ENCODE measurements at places on chromosomes 5 and 9.

DNA sequence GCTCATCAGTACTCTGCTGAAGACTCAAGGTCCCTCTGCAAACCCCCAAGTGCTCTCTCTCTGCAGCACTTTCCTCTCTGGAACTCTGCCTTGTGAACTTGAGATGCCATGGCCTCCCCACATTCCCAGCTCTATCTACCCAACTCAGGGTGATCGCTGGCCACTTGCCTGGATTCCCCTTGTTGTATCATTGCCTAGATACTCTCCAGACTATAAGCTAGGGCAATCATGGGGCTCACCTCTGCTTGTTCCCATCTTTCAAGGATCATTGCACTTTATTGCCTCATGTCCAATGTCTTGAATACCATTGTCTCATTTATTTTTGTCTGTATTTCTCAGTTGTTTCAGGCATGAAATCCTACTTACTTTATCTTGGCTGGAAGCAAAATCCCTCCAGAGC lies 144.1 kb downstream of the PLPPR1 start:
- DNase-seq, result no peak

DNA sequence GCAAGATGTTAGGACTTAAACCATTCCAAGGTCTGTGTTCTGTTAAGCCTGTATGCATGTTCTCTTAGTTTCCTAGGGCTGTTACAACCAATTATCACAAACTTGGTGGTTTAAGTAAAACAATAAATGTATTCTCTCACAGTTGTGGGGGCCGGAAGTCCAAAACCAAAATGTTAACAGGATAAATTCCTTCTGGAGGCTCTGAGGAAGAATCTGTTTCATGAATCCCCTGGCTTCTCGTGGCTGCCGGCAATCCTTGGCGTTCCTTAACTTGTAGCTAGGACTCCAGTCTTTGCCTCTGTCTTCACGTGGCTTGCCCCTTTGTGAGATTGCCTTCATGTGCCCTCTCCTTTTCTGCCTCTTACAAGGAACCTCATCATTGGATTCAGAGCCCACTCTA lies 30.4 kb downstream of the FEM1C start:
- DNase-seq, result no peak

GRCh38 chr5:96093890-96094381 lies 132.3 kb upstream of the ELL2 start:
- no peak for DNase-seq

GRCh38 chr5:179865491-179866240 lies 7.0 kb upstream of the MRNIP start:
- no peak for DNase-seq

GRCh38 chr5:82314964-82315758 lies 37.0 kb upstream of the RPS23 start:
- DNase-seq, result no peak

- DNase-seq, result no peak
Observed at GRCh38 chr9:81032030-81032572, 657.2 kb downstream of the TLE1 start.

DNA sequence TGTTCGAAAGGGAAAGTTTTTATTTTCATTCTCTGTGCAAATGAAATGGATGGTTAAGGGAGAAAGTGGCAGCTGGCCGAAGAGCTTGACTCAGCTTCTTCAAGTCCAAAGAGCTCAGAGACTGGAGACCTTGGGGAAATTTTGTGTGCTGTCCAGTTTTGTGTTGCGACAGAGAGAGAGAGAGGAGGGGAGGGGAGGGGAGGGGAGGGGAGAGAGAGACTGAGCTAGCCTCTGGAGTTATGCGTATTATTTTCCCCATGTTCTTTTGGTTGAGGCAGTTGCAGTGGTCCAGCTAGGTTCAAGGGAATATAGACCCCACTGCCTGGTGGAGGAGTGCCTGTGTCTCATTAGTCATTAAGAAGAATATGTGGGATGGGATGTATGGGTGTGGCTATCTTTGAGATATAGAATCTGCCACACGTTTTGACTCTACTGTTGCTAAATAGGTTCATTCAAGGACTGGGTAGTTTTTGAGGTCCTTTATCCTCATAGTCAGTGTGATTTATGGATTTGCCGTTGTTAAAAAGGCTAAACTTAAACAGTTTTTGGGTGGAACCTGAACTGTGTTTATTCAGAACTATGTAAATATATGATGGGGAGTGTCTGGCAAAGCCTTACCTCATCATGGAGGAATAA lies 69.7 kb downstream of the ARHGAP26 start:
- no peak for DNase-seq

DNA sequence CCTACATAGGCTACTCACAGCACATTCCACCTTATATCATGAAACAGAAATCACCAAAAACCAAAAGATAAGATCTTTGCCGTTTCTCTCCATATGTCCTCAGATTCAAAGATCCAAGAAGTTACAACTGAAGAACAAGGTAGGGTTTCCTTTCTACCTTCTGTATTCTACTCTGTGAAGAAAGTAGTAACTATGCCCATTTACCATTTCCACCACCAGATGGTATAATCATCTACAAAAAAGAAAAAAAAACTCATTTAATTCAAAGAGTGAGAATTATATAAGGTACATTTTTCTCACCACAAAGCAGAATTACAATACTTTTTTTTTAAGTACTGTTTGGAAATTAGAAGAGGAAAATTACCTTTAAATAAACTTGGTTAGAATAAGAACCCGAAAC lies 172.6 kb upstream of the PTGER4 start:
- no peak for DNase-seq

- DNase-seq, result no peak
Observed at GRCh38 chr9:133707763-133708245, 30.3 kb downstream of the SARDH start.

DNA sequence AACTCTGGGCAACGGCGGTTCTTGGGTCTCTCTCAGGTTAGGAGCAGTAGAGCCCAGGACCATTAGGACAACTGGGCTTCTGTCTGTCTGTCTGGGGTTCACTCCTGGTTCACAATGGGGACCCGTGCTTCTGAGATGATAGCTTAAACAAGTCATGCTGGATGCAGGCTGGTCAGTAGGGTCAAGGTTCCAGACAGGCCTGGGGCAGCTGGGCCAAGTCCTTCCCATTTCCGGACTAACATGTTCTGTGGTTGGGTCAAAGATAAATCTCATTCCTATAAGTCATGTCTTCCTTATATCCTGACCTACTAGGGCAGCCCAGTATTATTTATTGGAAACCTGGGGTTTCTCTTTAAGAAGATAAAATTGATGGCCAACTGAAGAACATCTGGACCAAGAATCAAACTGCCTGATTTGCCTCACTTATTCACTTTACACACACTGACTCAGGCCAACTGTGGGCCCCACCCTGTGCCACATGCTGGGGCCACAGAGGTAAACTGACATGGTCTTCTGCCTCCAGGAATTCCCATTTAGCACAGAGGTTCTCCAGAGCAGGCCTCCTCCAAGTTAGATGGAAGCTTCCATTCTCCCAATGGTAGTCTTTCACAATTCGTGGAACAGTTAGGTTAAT lies 8.3 kb downstream of the HDHD3 start:
- no peak for DNase-seq

DNA sequence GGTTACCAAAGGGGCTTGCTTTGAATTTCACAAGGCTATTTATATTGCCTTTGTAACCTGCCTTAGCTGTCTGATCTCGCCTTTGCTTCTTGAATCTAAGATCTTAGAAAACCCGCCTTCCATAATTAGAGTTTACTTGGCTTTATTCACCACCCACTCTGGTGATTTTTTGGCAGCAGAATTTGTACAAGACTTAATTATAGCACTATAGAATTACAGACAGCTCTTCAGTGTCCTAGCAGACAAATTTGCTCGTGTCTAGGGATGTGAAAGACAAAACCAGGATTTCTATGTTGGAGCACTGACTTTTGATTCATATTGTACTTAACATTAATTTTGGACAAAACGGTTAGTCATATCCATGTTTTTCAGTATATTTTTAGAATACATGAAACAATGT lies 306.6 kb downstream of the ADGRV1 start:
- peak; percentile 2 for DNase-seq

GRCh38 chr5:169569513-169569912 lies 14.1 kb upstream of the SPDL1 start:
- DNase-seq, result no peak

DNA sequence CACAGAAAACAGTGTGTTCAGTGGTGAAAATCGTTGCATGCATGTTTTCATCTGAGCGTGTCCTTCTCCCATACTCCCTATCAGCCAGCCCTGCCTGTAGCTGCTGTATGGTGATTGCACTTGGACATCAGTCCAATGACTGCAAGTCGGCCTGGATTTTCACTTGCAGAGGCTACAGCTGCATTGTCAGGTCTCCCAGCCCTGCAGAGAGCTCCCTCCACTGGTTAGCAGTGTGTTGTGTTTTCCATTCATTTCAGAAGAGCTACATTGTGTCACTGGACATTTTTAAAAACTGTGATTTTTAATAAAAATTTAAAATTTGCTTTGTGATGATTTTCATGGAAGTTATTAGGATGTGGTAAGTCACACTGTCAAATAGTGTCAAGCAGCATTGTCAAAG lies 96.6 kb downstream of the SYK start:
- no peak for DNase-seq

- no peak for DNase-seq
Observed at GRCh38 chr5:78430866-78431265, 70.4 kb downstream of the SCAMP1 start.

GRCh38 chr5:81579262-81579924 lies 171.5 kb downstream of the SSBP2 start:
- peak; percentile 20 for DNase-seq

DNA sequence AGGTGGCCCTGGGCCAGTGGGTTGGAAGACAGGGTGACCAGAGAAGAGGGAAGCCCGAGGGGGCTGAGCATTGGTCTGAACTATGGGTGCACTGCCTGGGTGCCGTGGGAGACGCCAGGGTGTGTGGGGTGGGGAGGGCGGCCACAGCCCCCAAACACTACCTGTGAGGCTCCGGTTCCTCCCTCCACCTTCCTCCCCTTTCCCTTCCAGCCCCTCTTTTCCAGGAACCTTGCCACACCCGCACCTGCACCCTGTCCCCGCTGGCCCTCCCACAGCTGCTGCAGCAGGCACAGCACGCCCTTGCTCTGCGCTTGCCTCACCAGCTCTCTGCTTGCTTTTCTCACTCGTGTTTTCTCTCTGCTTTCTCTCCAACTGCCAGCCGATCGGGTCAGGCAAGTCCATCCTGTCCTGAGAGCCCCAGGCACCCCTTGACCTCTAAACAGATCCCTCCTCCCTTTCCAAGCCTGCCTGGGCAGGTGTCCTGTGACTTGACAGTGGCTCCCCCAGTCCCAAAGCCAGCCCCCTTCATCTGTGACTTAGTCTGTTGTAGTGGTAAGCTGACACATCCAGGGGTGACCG lies 193.7 kb downstream of the MSX2 start:
- DNase-seq, result no peak

GRCh38 chr9:21931428-21931827 lies 62.8 kb downstream of the CDKN2A start:
- DNase-seq, result no peak

DNA sequence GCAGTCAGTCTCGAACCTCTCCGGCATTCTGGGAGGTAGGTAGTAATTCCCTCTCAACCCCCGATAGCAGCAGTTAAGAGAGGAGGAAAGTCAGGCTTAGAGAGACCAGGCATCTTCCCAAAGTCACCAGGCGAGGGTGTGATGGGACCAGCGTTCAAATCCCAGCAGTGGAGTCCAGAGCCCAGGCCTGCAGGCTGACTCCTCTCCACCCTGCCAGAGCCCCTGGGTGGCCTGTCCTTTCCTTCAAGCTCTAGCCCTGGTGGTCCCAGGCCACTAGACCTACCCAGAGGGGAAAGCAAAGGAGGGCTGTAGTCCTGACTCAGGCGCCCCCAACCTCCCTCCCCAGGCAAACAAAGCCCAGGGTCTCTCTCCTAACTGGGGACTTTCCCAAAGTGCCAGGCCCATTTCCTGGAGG lies 4.2 kb upstream of the NR5A1 start:
- no peak for DNase-seq

DNA sequence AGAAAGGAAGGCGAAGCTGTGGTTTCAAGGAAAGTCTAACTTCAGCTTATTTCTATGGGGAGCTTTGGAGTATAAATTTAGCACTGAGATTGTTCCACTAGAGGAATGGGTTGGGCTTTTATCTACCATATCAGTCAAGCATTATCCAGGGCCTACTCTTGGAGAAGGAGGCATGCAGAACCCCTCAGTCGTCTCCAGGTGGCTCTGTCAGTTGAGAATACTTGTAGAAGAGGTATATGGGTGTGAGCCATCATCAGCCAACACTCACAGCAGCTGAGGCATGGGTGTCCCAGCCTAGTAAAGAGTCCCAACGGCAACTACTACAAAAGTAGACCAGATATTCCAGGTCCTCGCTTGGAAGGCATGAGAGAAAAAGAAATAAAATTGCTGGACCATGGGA lies 548.5 kb upstream of the GRAMD2B start:
- no peak for DNase-seq

DNA sequence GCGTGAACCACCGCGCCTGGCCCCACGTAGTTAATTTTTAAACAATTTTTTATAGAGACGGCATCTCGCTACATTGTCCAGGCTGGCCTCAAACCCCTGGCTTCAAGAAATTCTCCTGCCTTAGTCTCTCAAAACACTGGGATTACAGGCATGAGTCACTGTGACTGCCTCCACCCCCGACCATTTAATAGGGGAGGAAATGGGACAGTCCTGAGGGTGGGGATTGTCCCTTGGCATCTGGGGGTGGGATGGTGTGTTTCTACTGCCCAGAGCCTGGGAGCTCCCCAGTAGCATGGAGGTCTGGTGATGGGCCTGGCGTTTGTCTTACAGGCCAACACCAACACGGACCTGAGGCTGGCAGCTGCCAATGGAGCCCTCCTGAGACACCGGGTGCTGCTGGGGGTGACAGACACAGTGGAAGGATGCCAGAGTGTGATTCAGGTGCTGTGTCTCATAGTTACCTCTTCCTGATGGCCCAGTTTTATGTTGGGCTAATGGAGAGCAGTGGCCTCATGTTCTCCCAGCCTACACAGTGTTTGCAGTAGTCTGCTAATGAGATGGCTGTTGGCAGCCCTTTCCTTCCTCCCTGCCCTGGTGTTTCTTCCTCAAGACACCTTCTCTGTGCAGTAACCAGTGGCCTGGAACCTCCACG lies 22.5 kb downstream of the TMEM268 start:
- no peak for DNase-seq

DNA sequence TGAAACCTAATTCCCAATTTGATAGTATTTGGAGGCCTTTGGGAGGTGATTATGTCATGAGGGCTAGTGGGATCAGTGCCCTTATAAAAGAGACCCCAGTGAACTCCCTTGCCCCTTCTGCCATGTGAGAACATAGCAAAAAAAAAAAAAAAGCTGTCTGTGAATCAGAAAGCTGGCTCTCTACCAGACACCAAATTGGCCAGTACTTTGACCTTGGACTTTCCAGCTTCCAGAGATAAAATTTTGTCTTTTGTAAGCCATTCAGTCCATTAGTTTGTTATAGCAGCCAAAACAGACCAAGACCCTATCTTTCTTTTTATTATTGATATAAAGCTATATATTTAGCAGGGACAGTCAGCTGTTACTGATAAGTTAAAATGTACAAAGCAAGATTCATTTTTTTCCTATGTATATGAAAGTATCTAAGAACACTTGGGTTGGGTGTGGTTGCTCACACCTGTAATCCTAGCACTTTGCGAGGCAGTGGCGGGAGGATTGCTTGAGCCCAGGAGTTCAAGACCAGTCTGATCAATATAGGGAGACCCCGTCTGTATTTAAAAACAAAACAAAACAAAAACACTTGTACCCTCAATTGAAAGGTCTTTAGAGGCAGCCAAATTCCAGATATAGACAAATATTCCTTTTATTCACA lies 8.1 kb upstream of the C5orf24 start:
- no peak for DNase-seq

Data from NCI-H1105 (cell line).